ENCODE measurements at places on chromosomes 5 and 9.

GRCh38 chr5:157603333-157604190 lies 28.0 kb upstream of the ADAM19 start:
- DNase-seq, result peak; percentile 54

- DNase-seq, result no peak
Measured at GRCh38 chr9:133737774-133738639, at the start of gene SARDH. Gene SARDH, minus strand, starts transcription at chr9:133738352. Its CDS starts 4,179 bp downstream, at chr9:133734173.

DNA sequence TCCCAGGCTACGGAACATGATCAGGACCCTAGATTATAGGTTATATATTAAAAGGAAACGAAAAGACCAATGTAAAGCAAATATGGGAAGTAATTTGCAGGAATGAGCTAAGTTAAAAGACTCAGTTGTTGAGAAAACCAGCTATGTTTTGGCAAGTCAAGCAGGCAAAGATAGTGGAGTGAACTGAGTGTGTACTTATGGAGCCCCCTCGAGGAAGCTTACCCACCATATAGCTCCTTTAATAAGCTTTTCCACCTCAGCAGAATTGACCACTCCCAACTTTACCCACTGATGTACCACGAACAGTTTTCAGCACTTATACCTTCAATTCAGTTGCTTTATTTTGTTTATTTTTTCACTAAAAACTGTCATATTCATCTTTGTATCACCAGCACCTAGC lies 57.3 kb upstream of the PJA2 start:
- no peak for DNase-seq

DNA sequence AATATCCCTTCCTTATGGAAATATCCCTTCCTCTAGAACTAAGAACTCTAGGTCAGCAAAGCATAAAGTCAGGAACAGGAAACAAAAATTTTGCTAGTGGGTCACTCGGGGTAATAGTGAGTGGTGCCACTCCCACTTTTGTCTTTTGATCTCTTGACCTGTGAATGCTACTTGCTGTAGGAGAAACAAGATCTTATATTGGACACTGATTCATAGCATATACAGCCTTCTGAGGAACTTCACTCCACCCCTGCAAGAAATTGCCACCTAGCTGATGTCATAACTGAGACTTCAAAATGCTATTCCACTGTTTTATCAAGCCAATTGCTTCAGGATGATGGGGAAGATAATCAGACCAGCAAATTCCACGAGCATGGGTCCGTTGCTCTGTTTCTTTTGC lies 53.3 kb upstream of the PRSS3 start:
- DNase-seq, result no peak

GRCh38 chr5:159241946-159242552 lies 21.0 kb upstream of the UBLCP1 start:
- no peak for DNase-seq

- no peak for DNase-seq
Measured at GRCh38 chr5:133128066-133128465, 76.3 kb downstream of the HSPA4 start.

DNA sequence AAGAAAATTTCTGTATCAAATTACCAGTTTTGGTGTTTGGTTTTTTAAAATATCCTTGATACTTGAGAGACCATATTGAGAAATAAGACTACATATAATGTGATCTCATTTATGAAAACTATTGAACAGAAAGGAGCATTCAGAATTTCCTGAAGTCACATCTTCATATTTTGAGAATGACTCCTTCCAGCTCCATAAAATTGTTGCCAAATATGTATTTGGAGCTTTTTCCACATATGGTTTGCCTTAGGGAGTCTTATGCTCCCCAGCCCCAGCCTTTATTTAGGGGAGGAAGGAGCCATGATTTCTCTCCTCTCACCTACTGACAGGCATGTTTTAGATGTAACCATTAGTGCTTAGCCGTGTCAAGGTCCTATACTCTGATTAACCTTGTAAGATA lies 51.1 kb downstream of the GCNT1 start:
- no peak for DNase-seq

- DNase-seq, result no peak
Measured at GRCh38 chr9:94014920-94015319, 59.8 kb upstream of the BARX1 start.

DNA sequence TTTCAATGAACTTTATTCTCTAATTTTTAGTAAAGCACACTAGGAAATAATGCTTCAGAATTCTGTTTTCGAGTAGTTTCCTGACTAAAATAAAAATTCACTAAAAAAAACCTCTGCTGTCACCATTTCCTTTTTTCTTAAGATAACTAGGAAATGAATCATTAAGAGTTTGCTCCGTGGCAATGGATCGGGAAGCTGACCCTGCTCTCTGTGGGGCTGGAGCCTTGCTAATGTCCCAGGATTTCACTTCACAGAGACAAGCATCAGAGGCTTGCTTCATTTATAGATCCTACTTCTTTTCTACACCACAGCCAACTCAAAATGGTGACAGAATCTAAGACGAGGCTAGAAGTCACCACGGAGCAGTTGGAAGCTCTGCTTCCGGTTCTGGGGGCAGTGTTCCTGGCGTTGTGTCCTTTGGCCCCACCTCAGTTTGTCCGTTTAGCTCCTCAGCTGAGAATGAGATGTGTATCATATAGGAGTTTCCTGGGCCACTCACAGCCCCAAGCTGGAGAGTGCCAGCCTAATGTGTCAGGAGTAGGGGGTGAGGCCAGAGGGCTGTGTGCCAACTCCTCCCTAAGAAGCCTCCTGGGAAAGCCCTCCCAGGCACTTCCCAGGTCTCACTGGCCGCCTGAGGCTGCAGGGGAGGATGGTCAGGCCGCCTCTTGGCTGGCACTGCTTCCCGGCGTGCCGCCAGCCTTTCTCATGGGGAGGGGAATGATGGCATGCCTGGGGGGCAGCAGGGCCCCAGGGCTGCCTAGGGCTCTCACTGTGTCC lies 19.6 kb downstream of the TENT4A start:
- no peak for DNase-seq

GRCh38 chr9:32706725-32707100 lies 71.2 kb upstream of the TAF1L start:
- DNase-seq, result no peak

DNA sequence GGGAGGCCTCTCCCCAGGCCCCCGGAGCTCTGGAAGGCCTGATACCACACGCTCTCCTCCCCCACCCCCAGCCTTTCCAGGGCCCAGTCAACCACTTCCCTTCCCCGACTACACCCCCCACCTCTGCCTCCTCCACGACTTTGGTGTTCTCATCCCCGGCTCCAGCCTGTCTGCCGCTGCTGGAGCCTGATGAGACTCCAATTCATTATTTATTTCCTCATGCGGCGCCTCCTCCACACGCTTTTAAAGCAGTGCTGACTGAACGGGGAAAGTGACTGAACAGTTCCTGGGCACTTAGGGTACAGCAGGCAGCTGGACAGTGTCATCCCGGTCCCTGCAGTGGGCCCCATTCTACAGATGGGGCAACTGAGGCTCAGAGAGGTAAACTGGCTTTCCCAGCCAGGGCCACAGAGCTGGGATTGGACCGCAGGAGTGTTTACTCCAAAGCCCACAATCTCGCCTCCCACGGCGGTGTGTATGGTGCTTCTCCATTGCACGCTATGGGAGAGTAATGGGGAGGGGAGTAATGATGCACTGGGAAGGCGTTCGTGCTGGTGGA lies 15.9 kb upstream of the RPL26L1 start:
- DNase-seq, result peak; percentile 61

DNA sequence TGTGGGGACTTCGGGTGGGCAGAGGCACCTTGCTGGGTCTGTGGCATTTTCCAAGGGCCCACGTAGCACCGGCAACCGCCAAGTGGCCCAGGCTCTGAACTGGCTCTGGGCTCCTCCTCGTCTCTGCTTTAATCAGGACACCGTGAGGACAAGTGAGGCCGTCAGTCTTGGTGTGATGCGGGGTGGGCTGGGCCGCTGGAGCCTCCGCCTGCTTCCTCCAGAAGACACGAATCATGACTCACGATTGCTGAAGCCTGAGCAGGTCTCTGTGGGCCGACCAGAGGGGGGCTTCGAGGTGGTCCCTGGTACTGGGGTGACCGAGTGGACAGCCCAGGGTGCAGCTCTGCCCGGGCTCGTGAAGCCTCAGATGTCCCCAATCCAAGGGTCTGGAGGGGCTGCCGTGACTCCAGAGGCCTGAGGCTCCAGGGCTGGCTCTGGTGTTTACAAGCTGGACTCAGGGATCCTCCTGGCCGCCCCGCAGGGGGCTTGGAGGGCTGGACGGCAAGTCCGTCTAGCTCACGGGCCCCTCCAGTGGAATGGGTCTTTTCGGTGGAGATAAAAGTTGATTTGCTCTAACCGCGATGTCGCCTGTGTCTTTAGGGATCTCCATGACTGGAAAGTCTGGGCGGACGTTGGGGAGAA lies 5.8 kb downstream of the DPP7 start:
- no peak for DNase-seq

GRCh38 chr9:125649826-125650225 lies 57.2 kb downstream of the MAPKAP1 start:
- DNase-seq, result no peak

- DNase-seq, result no peak
Measured at GRCh38 chr5:102691434-102691833, 63.7 kb upstream of the PAM start.

DNA sequence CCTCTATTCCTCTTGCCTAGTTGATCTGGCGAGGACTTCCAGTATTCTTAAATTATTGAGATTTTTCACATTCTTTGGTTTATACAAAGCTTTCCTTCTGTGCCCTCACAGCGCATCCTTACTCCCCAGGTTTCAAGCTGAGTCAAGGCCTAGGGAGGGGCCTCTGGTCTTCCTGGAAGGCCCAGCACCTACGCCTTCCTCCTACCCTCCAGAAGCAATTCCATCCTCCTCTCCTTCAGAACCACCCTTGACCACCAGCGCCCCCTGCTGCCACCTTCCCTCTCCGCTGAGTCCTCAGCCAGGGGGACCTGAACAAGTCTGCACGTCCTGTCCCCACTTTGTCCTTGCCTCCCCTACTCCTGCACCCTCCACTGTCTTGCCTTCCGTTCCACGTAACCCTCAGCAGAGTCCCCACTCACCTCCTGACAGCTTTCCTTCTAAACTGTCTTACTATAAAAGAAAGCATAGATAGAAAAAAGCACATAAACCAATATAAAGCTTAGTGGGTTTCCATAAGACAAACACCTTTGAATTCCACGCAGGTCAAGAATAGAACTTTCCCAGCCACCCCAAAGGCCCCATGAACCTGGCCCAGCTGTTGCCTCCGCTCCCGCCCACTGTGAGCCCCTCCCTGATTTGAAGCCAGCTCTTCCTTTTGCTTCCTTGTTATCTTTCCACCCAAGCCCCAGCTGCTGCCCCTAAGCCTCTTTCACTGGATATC lies 63.0 kb upstream of the CTSL start:
- DNase-seq, result peak; percentile 30

- no peak for DNase-seq
Measured at GRCh38 chr5:58871648-58872242, 288.9 kb downstream of the RAB3C start.

Measured in BJ (cell line).